Keratinocyte (primary cell): ENCODE measurements at places on chromosomes 3 and 15.

DNA sequence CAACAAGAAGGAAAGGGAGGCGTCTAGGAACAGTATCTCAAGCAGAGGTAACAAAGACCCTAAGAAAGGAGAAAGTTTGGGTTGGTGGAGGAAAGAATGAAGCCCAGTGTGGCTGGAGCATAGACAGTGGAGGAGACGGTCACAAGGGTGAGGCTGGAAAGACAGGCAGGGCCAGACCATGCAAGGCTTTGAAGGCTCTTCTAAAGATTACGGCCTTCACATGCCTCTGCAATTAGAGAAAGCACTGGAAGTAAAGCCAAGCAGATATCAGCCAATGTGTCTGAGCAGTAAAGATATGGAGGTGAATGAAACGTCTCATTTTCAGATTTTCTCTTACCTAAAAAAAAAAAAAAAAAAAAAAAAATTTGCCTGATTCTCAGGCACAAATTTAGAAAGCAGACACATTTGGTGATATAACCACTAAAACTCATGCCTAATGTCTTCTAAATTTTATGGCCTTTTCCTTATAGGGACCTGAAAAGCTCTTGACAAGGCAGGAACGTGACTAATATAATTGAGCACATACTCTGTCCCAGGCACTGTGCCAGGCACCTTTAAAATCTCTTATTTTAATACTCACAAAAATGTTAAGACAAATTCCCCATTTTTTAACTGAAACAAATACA is 184.1 kb downstream of the MECOM start:
- no peak for DNase-seq

GRCh38 chr15:52730173-52730572 is 51.0 kb upstream of the ATOSA start:
- DNase-seq, result no peak

GRCh38 chr15:74420193-74420905 is 13.4 kb downstream of the SEMA7A start:
- DNase-seq, result no peak

DNA sequence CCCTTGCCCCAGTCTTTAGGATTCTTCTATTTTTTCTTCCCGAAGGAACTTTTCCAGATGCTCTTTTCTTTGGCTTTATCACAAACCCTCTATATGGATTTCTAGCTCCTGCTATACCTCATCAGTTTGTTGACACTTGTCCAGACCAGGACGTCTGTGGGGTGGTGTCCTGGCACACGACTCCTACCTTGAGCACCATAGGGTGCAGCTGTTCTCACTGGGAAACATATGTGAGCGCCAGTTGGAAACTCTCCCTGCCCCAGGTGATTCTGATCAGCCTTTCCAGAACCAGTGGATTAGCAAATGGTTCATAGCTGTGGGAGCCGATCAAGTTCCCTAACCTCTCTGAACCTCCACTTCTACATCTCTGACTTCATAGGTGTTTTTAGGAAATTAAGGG is 40.6 kb upstream of the USP3 start:
- no peak for DNase-seq

- DNase-seq, result no peak
Measured at GRCh38 chr15:88802991-88803240, 320 bp upstream of the ACAN start.

DNA sequence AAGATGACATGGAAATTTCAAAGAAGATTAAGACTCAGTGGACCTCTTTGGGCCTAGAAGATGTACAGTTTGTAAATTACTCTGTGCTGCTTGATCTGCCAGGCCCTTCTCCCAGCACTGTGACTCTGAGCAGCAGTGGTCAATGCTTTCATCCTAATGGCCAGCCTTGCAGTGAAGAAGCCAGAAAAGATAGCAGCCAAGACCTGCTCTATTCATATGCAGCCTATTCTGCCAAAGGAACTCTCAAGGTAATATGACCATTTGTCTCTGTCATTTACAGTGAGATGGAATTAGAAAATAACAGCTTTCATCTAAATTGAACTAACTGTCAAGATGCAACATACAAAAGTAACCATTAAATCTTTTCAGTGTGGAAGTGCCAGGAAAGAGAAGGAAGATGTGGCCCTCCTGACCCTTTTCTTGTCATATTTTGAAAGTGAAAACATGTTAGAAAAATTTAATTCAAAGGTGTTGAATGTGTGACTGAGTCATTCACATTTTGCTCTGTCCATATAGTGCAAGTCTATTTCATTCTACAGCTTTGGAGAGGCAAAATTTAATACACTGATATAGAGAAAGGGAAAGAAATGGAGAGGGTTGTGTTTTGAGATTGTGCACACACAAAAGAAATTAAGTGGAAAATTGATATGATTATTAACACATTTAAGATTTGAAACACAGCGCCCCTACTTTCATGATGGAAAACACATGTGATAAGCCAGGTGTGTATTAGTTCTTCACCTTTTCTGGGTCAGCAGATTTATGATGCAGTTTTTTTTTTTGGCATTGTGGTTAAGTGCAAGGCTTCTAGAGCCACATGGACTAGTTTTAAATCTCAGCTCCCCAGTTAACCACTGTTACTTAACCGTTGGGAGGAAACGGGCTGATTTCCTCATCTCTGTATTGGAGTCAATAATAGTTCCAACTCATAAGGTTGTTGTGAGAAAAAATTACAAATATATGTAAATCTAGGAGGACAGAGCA is 375.1 kb downstream of the NAALADL2 start:
- DNase-seq, result no peak

DNA sequence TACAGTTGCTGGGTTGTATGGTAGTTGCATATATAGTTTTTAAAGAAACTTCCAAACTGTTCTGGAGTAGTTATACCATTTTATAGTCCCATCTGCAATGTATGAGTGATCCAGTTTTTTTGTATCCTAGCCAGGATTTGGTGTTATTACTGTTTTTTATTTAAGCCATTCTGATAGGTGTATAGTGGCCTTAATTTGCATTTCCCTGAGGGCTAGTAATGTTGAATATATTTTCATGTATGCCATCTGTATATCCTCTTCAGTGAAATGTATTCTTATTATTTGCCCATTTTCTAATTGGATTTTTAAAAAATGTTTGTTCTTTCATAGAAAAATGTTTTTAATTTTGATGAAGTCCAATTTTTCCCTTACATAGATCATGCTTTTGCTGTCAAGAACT is 29.2 kb downstream of the PXK start:
- DNase-seq, result no peak

- DNase-seq, result no peak
Measured at GRCh38 chr3:169297214-169297613, 366.3 kb downstream of the MECOM start.

DNA sequence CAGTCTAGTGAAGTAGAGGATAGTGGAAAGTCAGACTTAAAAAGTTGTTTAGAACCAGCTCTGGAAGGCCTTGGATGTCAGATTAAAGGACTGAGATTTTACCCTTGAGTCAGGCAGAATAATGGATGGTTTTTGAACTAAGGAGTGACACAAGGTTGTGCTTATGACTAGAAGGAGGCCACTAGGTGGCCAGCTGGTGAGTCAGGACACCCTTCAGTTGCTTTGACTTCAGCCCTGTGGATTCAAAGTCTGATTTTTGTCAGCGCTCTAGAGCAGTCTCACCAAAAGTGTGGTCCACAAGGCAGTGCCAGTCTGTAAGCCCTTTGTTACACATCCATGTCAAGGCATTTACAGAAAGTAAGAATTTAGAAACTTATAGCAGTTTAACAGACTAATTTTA is 3.8 kb upstream of the GABPB1 start:
- DNase-seq, result no peak

DNA sequence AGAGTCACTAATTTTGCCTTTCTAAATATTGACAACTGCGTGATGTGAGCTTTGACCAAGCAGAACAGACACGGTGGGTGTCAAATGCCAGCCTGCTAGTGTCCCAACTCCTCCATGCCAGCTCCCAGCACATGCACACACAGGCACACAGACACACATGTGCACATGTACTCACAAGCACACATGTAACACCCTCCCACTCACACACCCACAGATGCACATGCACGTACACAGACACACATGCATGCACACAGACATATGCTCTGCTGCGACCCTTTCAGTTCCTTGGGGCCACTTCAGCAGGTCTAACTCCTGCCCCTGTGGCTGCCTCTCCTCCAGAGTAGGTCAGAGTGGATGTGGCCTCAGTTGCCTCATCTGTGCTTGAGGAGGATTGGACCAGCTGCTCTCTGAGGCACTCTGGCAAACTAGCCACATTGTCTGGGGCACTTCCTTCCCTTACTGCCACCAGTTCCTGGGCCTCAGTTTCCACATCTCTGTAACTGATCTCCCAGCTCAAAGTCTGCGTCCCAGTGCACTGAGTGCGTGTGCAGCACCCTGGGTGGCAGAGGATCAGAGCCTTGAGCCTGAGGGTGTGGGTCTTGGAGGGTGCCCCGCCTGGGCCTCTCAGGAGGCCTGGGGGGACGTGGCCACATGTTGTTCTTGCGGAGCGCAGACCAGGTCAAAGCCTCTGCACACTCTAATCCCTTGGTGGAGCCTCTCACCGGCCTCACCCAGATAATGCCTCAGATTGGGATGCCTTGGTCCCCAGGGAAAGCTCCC is 55.0 kb upstream of the PRR23E start:
- no peak for DNase-seq

DNA sequence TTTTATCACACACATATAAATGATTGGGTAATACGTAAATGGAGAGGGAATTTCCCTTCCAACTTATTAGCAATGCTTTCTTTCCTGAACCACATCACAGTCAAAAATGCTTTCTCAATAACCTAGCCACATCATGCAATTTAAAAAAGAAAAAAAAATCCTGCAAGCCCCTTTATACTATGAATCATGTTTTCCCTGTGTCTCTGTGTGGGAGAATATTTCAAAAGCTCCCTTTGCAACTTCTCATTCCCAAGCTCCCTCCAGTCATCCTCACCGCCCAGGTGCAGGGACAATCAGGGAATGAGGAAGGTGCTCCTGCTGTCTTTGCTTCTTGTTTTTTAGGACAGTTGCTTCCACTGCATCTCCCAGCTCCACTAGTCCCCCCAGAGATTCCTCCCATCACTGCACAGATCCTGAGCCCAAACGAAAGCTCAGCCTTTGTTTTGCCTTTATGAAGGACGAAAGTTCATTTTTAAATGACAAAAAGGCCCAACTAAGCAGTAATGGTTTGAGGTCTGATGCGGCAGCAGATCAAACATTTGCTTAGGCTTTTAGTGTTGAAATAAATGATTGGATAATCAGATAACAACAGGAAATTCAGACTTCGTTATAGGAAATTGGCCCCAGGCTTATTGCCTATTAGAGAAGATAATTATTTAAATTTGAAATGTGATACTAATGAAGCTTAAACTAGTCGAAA is 47.8 kb upstream of the ADGRG7 start:
- no peak for DNase-seq

- DNase-seq, result no peak
Measured at GRCh38 chr15:87575896-87576473, 680.6 kb downstream of the NTRK3 start.

DNA sequence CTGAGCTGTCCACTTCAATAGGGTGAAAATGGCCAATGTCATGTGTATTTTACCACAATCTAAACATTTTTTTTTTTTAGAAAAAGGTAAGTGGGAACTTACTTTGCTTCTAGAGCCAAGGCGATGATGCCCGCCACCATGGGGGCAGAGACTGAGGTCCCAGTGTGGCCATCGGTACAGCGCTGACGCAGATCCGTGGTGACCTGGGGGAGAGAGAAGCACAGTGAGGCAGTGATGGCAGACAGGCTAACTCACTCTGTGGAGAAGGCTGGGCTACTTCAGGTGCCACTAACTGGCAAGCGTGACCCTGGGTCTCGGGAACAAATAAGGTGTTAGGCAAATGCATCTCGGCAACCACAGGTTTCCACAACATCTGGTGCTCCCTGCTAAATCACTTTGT is 94.3 kb upstream of the SNRPA1 start:
- DNase-seq, result no peak

GRCh38 chr3:105415951-105416350 is 49.2 kb downstream of the ALCAM start:
- no peak for DNase-seq

- no peak for DNase-seq
Measured at GRCh38 chr3:194843556-194843955, 157.9 kb downstream of the FAM43A start.
